ENCODE measurements at places on chromosomes 12 and 14.

DNA sequence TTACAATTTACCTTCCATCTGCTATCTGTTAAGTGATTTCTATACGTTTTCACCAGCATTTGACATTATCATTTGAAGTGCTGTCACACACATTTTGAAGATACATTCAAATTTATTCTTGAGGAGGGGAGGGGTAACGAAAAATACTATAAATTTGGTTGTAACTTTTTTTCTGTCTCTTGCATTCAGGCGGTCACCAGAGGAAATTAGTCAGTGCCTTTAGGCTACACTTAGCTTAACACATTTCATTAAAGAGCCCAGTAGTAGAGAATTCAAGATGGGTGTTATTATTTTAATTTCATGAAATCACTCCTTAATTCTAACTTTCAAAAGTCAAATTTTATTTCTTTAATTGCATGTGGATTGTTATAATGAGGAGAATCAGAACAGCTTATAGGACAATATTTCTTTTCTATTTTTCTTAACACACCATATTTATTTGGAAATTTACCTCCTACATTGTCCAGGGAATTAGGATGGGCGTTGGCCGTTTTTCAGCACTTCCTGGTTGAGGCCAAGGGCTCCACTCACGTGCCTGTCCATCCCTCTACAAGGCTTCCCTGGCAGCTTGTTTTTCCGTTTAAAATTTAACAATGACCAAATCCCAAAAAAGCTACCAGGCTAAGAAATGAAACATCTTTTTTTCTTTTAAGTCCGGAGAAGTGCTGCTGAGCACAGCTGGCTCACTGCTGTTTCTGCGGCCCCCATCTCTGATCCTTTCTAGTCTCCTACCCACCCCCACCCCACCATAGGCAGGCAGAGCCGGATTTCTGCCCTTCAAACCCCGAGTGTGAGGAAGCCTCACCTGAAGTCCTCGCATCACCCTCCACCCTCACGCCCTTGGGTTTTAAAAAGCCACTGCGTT lies 1.1 kb upstream of the FAR2 start:
- no peak for DNase-seq

GRCh38 chr14:91140672-91141071 lies 26.8 kb downstream of the DGLUCY start:
- no peak for DNase-seq

GRCh38 chr12:59637692-59638070 lies 41.9 kb downstream of the SLC16A7 start:
- no peak for DNase-seq

DNA sequence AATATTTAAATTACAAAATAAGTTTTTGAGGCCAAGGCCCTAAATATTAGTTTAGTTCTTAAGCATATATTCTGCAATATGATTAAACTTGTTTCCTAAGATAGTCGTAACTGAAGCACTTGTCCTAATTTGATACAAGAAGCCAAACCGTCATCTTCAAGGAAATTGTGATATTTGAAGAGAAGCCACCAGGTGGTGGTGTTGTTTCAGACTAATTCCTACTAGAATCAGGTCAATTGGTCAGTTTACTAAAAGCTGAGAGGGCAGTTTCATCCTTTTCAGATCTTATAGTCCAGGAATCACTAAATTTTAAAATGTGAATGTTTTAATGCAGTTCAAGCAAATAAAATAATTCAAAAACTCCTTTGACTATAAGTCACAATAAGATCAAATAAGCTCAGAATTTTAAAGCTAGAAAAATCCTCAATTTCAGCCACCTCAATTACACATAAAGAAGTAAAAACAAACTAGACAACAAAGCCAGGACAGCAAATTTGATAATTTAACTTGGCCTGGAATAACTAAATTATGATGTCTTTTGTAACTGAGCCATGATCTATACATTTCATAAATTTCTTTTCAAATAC lies 7.1 kb upstream of the ARL1 start:
- DNase-seq, result no peak

DNA sequence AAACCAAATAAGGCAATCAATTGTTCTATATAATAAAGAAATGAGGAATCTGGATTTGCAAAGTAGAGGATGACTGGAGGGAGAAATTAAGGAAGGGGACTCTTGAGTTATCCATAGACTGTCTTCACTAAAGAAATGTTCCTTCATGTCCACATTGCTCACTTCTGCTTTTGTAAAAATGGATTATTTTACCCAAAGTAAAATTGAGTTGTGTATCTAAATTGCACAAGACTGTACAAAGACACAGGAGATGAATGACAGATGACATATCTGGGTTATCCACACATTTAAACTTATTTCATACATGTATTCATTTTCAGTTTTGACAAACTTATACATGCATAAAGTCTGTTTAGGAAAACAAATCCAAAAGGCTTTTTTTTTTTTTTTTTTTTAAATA lies 11.3 kb downstream of the ATP2B1 start:
- DNase-seq, result no peak

GRCh38 chr14:25046301-25046943 lies 3.5 kb downstream of the STXBP6 start:
- no peak for DNase-seq

DNA sequence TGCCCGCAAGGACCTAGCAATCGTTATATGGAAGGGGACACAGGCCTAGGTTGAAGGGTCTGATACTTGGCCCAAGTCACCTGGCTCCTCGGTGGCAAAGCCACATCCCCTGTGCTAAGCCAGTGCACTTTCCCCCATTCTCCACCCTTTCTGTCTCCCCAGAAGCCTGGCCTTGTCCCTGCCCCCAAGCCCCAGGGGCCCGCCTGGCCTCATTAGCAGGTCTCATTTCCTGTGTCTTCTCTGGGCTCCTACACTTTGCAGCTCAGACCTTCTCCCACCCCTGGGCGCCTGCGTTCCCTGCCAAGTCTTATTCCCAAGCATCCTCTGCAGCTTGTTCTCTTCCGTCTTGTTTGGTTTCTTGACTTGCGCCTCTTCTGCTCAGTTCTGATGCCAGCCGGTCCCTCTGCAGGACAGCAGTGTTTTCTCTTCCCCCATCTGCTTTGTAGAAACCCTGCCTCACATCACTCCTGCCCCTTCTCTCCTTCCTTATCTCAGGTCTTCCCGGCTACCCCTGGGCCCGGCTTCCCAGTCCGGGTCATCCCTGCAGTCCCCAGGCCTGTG lies 66.7 kb downstream of the SLC24A4 start:
- DNase-seq, result no peak
